ENCODE measurements at places on chromosomes 11 and 22.

DNA sequence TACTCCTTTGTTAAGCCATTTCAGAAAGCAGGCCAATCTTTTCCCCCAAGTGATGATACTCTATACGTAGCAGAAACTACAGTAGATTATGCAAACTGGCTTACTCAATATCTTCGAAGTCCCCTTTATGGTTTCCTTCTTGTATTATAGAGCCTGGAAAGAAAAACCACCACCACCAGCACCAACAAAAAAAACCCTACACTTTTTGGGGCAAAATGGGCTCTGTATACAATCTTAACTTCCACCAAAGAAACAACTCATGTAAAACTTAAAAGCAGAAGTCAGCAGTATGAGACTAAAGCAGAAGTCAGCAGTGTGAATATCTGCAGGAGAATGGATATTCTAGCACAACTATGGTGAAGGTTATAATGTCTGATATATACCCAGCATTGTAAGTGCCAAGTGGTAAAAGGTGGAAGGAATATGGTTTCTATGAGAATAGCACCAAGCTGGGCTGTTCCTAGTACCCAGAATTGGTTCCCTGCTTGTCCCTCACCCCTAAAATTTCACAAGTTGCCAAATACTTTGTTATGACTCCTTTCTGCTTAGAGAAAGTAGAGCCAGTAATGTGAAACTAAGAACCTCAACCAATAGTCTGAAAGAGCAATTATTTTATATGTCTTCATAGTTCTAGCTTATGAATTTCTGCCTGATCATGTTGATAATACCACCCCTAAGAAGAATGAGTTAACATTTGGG, 252.1 kb downstream of the SBF2 start:
- no peak for DNase-seq

GRCh38 chr11:107916671-107917241, 11.5 kb upstream of the RAB39A start:
- DNase-seq, result peak; percentile 16

DNA sequence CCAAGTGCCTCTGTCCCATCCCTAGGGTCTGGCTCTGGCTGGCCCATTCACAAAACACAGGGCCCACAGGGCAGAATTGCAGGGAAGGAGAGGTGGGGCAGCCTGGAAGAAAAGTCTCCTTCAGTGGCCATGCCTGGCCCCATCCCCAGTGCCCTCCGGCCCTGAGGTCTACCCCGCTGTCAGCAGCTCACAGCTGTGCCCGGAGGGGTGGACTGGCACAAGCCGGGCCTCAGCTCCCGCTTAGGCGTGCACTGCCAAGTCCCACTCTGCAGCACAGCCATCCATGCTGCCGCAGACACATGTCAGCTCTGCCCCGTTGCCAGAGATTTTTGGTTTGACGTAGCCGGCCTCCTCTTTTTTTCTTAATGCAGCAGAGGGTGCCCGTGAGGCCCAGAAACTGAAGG, 3.9 kb upstream of the SCN2B start:
- no peak for DNase-seq

GRCh38 chr11:129640671-129641070, 175.0 kb upstream of the TMEM45B start:
- DNase-seq, result no peak

GRCh38 chr11:57288771-57289579, 35.8 kb downstream of the TNKS1BP1 start:
- DNase-seq, result no peak

DNA sequence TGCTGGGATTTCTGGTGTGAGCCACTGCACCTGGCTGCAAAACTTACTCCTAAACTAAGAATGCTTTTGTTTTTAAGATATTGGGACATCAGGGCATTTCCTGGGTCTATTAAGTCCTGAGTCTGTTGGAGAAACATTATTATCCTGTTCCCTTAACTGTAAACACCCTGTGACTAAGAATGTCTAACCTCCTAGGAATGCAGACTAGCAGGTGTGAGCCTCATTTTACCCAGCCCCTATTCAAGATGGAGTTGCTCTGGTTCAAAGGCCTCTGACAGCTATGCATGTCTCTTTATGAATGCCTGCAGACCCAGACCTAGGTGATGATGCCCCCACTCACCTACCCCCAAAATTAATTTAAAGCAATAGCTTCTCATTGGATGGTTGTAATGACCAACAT, 46.2 kb downstream of the DEPDC5 start:
- no peak for DNase-seq

DNA sequence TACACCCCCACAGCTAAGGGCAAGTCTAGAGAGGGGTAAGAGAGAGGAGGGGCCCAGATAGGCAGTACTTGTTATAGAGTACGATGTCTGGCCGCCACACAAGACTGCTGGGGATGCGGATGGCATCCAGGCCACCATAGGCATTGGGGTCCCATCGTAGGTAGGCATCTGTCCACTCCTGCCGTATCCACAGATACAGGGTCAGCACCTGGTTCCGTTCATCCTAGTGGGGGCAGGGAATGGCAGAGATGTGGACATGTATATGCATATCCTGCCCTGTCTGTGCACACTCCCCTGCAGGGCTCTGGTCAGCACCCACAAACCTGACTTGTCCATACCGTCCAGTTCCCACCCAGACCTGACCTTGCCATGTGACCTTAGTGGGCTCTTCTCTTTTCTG, 2.1 kb downstream of the CHRNA10 start:
- DNase-seq, result no peak

GRCh38 chr11:10294290-10294953, 403 bp upstream of the SBF2 start:
- DNase-seq, result no peak

GRCh38 chr22:45240810-45241631, at the start of gene KIAA0930:
Gene KIAA0930, minus strand, starts transcription at chr22:45240894. Its CDS starts 191 bp downstream, at chr22:45240703.
- DNase-seq, result peak; percentile 80

- no peak for DNase-seq
Measured at GRCh38 chr22:30574095-30574981, at the start of gene GAL3ST1. Gene GAL3ST1, minus strand, starts transcription at chr22:30574665. Its CDS starts 17,273 bp downstream, at chr22:30557392.

- DNase-seq, result no peak
Measured at GRCh38 chr11:27705873-27706820, 5.9 kb upstream of the BDNF start.

DNA sequence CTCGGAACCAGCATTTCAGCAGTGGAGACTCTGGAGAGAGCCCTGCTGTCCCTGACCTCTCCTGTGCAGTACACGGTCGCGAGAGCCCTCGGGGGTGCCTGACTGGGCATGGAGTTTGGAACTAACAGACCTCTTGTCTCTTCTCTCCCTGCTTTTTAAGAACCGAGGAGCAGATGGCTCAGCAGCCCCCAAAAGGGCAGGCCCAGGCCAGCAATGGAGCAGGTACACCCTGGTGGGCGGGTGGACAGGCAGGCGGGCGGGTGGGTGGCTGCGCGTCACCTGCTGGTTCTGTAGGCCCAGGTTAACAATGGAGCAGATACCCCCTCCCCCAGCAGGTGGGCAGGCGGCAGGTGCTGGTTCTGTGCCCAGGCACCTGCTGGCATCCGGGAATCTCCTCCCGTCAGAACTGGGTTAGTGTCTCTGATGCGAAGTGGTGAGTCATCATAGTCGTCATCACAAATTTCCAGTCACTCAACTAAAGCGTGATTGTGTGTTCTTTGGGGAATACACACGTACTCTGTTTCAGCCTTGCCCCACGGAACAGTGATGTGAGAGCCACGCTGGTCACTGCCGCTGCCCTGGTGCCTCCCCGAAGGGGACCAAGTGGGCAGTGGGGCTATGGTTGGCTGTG, 41.1 kb downstream of the GRAMD4 start:
- DNase-seq, result no peak

- DNase-seq, result no peak
Measured at GRCh38 chr11:95277868-95278267, 46.9 kb upstream of the SESN3 start.

DNA sequence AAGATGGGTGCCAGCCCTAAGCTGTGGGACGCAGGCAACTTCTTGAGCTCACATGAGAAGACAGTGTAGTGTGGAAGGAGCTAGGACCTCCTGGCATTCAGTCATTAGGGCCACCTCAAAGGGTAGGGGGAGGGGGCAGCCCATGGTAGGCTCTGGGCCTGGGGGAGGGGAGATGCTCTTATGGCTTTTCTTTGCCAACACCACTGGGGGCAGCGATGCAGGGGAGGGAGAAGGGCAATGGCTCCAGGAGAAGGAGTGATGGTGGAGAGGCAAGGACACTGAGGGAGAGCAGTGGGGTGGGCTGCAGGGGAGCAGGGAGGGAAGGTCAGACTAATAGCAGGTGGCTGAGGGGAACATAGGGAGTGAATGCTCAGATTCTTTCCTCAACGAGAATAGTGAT, 63.3 kb upstream of the SUSD2 start:
- no peak for DNase-seq

DNA sequence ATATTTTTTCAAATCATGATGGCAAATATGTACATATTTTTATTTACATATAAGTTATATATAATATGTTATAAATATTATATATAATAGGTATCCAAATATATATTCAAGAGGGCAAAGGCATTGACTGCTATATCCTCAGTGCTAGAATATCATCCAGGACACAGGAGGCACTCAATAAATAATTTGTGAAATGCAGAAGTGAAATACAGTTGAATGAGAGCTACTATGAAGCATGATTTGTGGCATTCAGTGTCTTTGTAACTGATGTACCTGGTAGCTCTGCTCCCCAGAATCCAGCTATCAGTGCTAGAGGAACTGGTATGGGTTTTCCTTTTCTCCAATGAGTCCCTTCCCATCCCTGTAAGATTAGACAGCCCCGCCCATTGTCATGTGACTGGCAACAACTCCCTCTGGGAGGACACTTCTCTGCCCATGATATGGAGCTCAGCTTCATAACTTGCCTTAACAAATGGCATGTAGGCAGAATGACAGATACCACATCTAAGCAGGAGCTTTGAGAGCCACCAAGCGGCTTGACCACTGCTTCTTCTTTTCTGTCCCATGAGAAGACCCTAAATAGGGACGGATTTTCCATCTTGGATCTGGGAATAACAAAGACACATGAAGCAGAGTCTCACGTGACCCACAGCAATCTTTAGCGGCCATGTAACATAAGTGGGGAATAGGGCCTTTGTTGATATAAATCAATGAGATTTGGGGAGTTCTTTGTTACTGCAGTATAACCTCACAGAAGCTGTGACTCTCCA, 10.2 kb upstream of the CD82 start:
- no peak for DNase-seq

DNA sequence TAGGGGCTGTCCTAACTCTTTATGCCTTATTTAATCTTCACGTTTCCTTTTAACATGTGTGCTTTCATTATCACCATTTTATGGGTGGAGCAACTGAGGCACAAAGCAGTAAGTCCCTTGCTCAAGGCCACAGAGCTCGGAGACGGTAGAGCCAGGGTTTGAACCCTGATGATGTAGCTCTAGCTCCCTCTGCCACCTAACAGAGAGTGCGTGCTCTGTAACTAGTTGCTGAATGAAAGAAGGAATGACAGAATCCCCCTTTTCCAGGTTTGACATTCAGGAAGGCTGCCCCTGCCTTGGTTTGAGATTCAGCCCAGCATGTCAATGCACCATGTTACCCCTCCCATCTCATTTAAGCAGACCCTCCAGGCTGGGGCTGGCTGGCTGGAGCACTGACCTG, 193.3 kb upstream of the NAV2 start:
- DNase-seq, result no peak

DNA sequence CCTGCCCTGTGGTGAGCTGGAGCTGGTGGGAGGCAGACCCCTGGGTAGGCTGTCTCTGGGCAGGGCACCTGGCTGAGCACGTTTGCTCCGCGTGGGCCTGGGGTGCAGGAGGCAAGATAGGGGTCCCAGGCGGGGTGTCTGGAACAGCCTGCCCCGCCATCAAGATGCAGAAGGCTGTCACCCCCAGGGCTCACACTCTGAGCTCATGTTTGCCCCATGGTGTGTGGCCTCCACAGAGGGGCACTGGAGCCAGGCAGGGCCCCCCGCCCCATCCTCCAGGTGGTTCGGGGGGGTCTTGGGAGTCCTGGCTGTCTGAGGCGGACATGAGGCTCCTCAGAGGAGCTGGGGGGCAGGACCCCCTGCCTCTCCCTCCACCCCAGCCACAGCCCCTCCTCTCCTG, 28.9 kb upstream of the CARS1 start:
- DNase-seq, result no peak

GRCh38 chr11:113906038-113906437, 1.4 kb downstream of the HTR3B start:
- DNase-seq, result no peak

DNA sequence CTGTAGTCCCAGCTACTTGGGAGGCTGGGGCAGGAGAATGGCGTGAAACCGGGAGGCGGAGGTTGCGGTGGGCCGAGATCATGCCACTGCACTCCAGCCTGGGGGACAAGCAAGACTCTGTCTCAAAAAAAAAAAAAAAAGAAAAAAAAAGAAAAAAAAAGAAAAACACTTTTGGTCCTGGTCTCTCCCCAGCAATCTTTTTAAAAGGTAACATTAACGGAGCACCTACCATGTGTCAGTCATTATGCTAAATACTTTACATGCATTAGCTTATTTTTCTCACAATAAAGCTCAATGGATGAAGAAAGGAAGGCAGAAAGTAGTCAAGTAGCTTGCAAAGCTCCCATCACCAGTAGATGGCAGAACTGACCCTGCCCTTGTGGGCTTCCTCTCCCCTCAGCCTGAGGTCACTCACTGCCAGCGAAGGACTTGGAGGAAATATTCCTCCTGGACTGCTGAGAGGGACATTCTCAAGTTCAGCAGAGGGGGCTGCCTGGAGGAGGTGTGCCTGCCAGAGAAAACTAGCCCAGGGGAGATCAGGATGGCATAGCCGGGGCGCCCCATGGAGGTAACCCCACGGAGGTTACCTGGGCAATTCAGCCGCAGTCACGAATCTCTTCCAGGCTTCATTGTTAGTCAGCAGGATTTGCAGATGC, 15.5 kb downstream of the APOL3 start:
- no peak for DNase-seq

DNA sequence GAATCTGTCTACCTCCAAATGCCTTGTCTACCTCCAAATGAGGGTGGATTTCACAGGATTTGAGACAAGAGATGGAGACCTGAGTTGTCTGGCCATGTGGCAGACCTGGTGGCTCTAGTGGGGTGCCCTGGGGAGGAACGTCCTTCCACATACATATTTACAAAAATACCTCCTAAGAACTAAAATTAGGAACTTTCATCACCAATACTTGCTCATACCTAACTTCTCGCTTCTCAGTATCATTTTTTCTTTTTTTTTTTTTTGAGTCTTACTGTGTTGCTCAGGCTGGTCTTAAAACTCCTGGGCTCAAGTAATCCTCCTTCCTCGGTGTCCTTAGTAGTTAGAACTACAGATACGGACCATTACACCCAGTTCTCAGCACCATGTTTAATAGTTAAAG, 117.9 kb downstream of the MED15 start:
- DNase-seq, result no peak

GRCh38 chr11:117868088-117868487, 8.4 kb downstream of the FXYD6 start:
- DNase-seq, result no peak

DNA sequence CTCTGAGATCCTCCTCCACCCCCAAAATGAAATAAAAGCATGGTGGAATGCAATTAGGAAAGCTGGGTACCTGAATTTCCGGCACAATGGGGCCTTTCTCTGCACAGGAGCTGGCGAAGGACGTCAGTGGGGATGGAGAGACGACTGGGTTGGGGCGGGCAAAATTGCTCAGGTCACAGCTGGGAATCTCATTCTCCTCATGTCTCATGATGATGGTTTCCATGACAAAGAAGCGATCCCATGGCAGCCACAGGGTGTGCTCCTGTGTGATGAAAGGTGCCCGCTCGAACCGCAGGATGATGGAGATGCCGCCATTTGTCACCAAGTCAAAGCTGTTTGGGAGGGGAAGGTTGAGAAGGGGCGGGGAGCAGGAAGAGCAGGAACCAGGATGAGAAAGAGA, 157.6 kb upstream of the NARS2 start:
- DNase-seq, result no peak

Measured in activated T-cell treated with anti-CD3 and anti-CD28 coated beads for 1 hour (primary cell).